Anterior cingulate cortex (tissue), 58 donors: ENCODE measurements at places on chromosomes 11 and 22.

DNA sequence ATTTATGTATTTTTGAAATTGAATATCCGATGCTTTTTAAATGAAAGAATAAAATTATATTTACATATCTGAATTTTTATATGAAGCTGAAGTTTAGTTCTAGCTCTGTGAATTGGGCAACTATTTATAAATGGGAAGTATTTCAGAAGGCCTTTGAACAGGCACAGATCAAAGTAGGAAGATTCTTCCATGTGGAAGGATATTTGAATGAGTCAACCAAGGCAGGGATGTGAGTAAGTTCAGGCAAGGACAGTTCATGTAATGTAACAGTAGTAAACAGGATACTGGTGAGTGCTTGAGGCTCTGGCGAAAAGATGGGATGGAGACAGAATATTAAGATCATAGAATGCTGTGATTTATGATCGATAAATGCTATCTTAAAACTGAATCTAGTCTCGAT, 417.8 kb upstream of the CCDC179 start:
- DNase-seq, result no peak

- DNase-seq, result no peak
Observed at GRCh38 chr11:117823294-117823945, 1.1 kb downstream of the FXYD2 start.

DNA sequence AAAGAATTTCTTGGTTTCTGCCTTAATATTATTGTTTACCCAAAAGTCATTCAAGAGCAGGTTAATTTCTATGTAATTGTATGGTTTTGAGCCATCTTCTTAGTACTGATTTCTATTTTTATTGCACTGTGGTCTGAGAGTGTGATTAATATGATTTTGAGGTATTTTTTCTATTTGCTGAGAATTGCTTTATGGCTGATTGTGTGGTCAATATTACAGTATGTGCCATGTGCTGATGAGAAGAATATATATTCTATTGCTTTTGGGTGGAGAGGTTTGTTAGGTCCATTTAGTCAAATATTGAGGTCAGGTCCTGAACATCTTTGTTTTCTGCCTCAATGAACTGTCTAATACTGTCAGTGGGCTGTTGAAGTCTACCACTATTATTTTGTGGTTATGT, 20.7 kb upstream of the RAB38 start:
- no peak for DNase-seq

DNA sequence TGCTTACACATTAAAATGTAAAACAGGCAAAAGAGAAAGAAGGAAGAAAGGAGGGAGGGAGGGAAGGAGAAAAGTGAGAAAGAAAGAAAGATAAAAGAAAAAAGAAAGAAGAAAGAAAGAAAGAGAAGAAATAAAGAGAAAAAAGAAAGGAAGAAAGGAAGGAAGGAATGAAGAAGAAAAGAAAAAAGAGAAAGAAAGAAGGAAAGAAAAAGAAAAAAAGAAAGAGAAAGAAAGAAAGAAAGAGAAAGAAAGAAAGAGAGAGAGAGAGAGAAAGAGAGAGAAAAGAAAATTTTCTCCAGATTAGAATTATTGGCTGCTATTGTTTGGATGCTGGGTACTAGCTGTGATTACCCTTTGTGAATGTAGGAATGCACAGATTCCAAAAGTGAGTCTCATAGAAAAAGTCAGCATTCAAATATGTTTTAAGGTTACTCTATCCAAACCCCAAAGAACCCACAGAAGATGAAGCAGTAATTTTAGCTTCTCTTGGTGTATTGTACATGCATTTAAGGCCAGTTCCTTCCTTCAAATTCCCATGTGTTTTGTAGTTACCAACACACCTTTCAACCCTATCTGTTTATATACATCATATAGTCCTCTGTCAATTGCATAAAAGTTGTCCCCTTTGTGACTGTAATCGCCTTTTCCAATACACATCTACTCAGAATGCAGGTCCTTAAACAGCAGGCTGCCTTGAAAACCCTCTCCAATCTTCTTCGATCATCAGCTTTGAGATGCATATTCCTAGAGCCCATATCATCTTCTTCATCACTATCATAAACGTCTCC, 789 bp upstream of the FAM111A start:
- DNase-seq, result no peak

DNA sequence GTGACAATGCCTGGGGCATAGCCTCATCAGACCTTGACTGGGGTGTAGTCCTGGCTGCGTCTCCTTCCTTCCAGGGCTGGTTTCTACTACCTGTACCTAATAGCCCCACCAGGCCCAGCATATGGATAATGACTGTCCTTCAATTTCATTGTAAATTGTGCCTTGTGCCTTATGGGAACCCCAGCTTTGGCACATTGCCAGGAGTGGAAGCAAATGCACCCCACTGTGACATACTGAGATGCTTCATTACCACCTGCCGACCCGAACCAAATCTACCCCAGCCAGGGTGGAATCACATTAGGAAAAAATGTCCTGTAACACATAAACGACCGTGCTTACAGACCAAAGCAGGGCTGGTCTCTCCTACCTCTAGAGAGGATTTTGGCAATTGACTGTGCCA, 7.3 kb downstream of the TOP3B start:
- DNase-seq, result no peak

DNA sequence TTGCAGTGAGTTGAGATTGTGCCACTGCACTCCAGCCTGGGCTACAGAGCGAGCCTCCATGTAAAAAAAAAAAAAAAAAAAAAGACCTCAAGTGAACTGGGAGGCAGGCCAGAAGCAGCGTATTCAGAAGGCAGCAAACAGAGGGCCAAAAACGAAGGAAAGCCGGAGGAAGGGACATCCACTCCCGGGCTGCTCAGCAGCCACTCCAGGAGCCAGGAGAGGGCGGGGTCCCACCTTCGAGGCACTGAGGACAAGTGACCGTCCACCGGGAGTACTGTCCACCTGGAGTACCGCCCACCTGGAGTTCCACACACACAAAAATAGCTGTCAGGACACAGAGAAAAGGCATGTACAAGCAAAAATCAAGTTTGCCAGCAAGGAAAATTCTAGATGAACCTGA, 5.5 kb downstream of the TOLLIP start:
- no peak for DNase-seq

DNA sequence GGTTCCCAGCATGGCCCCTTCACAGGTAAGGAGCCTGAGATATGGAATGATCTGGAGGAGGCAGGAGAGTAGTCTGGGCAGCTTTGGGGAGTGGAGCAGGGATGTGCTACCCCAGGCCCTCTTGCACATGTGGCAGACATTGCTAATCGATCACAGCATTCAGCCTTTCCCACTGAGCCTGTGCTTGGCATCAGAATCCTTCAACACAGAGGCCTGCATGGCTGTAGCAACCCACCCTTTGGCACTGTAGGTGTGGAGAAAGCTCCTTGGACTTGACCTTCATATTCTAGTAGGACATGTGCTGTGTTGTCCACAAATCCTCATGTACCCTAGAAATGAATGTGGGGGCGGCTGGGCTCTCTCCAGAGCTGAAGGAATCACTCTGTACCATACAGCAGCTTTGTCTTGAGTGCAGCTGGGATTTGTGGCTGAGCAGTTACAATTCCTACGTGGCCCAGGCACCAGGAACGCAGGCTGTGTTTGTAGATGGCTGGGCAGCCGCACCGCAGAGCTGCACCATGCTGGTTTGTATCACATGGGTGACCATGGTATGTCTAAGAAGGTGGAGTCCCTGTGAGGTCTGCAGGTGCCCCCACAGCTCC, 21.8 kb upstream of the PPP6R3 start:
- DNase-seq, result no peak

DNA sequence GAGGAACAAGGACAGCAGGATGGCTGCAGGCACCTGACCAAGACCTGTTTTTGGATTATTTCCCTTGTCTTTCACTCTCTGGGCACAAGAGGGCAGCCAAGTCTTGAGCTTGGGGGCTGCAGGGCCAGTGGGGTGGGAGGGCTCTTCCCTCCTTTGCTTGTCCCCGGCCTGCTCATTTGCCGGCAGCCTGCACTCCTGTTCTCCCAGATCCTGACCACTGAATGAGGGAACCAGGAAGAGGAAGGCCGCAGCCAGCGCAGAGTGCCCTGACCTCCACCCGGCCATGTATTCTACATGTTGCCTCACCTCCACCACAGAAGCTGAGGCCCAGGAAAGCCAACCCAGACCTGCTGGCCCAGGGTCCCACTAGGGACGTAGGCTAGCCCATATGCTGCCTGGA, 15.5 kb upstream of the NNMT start:
- DNase-seq, result no peak

DNA sequence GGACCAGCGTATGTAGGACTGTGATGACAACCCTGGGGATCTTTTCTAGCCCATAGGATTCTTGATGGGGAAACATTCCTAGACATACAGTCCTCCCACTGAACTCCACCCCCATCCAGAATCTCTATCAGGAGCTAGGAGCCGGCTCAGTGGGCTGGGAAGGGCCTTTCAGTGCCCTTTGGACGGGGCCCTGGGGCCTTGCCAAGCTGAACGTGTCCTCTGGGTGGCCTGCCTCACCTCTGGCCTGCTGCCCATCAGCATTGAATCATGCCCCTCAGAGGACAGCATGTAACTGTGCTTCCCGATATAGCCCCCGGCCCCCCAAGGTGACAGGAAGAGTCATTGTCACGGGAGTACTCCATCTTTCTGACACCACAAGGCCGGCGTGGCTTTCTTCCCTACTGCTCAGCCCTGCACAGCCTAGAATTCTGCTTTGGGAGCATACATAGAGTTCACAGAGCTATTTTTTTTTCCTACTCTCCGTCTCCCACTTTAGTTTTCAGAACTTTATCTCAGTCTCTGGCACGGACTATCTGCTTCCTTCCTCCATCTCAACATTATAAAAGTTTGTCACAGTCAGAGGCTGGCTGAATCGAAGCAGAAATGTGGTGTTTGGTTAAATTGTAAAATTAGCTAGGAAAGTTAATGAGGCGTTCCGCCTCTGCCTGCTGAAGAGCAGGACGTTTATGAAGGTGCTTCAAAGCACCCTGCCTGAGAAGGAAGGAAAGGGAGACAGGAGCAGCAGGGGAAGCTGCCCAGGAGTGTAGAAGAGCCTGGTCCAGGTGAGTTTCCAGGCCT, 111.9 kb downstream of the ZBTB16 start:
- no peak for DNase-seq

GRCh38 chr11:93541884-93542810, 1.0 kb downstream of the SMCO4 start:
- DNase-seq, result no peak

GRCh38 chr11:17434108-17434507, 42.5 kb downstream of the ABCC8 start:
- DNase-seq, result no peak

DNA sequence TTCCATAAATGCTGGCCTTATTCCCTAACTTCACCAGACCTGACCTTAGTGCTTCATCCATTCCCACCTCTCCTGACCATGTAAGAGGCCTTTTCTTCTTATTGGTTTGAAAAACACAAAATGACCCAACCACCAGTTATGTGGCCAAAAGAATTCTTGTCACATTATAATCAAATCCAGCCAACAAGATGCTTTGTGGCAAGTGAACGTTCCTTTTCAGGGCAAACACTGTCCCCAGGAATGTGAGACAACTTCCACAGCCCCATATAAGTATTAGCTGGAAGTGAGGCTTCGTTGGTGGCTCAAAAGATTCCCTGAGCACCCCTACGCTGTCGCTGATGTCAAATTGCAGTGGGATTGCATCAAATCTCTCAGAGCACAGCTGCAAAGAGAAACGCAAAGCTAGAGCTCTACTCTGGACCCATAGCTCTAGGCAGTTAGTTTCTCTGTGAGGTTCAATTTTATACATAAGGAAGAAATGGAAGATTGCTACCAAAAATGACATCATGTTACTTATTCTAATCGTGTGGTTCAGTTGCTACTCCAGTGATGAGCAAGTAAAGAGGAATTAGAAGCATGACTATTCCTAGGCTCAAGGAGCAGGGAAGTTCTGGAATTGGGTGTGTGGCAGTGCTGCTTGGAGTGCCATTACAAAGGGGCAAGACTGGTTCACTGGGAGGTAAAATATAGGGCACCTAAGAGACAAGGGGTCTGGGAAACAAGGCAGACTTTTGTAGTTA, 26.1 kb downstream of the GLYATL1 start:
- DNase-seq, result no peak

- peak; percentile 40 for DNase-seq
Observed at GRCh38 chr11:134471087-134471715, 59.2 kb upstream of the B3GAT1 start.

- no peak for DNase-seq
Observed at GRCh38 chr11:115699326-115699725, 195.1 kb upstream of the CADM1 start.

DNA sequence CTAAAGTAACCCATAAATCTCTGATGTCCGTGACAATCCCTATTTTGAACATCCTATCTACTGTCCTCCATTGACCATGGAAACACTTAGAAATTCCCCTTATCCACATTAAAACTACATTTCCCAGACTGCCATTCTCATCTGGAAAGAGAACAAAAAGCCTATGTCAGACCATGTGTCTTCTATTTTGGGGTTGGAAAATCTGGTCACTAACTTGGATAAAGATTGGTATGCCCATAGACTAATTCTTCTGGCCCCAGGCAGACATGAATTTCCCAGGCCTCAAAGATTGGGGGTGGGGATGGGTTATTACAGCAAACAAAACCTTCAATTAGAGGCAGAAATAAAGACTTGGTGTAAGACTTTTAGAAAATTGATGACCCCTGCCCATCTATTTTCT, 30.9 kb upstream of the CREB3L1 start:
- DNase-seq, result no peak

DNA sequence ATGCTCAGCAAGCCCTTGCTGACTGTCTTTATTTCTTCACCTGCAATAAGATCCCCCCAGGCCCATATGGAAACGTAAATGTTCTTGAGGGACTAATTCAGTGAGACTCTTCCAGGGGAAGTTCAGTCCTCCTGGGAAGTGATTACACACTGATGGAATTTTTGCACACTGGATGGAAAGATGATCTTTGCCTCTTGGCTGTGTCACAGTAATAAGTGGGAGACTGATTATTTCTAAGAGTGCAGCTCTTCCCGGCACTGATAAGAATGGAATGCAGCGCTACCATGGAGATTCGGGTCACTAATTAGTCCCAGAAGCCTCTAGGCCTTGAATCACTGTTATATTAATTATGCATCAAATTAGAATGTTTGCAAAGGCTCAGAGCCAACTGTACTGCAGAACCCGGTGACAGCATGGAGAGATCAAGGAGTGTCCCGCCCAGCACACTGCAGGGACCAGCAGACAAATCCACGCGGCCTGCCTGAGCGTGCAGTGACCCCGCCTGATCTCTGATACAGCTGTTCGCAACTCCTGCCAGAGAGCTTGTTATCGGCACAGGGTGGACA, 178.3 kb downstream of the SNX19 start:
- DNase-seq, result no peak
